Endodermal cell (in vitro differentiated cells): ENCODE measurements at places on chromosomes 11 and 22. TPM values are rescaled to one million over a fixed set of nuclear protein-coding genes. Genes with fewer than 3 reads are reported as not detected.

DNA sequence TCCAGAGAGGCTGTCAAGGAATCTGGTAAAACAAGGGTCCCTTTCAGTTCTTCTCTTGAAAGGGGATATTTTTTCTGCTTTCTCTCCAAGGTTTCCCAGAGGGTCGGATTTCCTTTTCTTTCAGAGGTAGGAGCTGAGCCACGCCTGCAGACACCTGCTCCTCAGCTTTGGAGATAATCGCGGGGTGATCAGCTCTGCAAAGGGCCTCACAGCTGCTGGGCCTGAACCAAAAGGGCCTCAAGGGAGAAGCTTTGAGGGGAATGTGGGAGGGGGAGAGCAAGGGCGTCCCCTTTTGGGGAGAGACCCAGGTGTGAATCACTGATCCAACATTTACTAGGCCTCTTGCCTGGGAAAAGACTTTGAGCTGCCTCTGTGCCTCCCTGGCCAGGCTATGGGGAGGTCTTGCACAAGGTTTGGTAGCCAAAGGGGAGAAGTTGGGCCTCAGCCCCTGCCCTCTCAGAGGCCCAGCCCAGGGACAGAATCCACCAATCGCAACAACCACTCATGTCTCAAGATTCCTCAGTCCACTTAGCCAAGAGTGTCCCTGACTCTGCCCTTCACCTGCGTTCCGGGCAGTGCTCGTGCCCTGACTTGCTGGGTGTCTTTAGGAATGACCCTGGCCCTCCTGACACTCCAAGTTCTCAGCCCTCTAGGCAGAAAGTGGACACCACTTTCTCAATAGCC lies 14.0 kb upstream of the TP53I11 start:
- DNase-seq: no peak

The RFPL3 gene
- total RNA-seq: 0.23 TPM in 1 of 3 replicates, not detected in the others

The PRAME gene
- not detected in 2 replicates for total RNA-seq

The RAPSN gene
- total RNA-seq: 0.63 and 0.64 TPM in 2 replicates

DNA sequence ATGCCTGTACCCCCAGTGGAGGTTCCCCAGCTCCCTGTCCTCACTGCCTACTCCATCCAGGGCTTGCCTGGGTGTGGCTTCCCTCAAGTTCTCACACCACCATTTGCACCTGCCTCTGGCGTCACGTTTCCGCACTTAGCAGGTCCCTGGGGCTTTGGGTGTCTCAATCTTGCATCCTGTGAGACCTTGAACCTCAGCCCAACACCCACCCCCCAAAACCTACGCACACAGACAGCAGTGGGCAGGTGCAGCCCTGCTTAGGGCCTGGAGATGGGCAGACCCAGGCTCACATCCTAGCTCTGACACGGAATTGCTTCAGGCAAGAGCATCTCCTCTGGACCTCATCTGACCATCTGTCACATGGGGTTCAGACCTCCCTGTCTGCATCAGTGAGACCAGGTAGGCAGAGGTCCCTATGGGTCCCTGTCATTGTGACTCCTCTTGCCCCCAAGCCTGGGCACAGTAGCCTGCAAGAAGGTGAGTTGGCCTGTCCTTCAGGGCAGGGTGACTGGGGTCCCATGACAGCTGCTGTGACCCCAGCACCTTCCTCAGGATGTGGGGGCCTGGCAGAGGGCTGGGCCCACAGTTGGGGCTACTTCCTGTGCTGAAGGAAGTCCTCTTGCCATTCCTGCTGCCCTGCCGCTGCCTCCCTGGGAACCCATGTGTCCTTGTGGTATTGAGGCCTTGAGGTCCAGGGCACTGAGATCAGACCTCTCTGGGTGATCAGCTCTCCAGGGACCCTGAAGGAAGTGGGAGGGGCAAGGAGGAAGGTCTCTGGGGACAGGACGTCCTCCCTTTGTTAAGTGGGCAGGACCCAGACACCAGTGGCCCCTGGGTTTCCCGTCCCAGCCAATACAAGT lies 2.0 kb downstream of the SIPA1 start:
- DNase-seq: no peak

- DNase-seq: no peak
Measured at GRCh38 chr22:33591946-33592345, 328.3 kb downstream of the LARGE1 start.

- DNase-seq: no peak
Measured at GRCh38 chr11:19380375-19380774, 139.6 kb upstream of the E2F8 start.

DNA sequence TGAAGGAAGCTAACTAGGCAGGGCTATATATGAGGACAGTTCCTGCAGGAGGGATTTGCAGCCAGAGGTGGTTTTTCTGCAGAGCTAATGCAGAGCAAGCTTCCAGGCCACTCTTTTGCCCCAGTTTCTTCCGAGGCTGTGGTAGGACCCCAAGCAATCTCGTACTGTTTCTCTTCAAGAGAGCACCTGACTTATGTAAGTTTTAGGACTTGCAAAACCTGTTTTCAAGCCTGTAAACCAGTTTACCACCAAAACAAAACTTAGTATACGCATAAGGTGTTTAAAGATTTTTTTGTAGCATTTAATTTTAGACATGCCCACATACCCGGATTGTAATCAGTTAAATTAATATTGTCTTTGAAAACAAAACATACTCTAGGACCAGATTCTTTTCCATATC lies 7.7 kb upstream of the APLP2 start:
- DNase-seq: no peak

- DNase-seq: no peak
Measured at GRCh38 chr11:106306942-106307341, 229.5 kb downstream of the AASDHPPT start.

GRCh38 chr11:11641581-11641980 lies 19.8 kb upstream of the GALNT18 start:
- DNase-seq: no peak

DNA sequence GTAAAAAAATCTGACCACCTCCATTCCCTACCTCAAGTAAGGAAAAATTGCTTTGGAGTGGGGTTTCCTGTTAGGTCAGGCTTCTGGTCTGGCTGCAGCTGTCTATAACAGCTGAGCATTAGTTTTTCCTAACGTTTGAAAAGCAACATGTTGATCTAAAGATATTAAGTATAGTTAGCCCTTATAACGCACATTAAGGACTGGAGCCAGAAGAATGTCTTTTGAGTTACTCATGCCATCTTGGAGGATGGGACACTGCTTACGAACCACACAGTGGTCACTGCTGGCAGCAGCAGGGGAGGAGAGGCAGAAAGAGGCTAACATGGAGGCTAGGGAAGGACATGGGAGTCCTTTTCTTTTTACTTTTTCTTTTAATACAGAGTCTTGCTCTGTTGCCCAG lies 44.1 kb upstream of the GDPD4 start:
- DNase-seq: no peak

DNA sequence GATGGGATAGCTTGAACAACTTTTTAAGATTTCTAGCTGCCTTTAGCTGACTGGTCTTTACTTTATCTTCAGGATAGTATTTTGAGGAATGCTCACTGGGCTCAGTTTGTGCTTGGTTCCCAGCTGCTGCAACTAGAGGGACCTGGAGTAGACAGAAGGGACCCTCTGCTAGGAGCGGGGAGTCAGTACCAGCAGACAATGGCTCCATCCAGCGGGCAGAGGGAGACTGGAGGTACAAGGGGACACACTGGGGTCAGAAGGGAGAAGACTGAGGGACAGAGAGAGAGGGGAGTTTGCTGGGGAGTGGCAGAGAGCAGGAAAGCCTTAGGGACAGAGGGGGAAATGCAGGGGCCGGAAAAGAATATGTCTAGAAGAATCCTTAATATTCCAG lies 22.0 kb upstream of the ACER3 start:
- DNase-seq: peak; percentile 92

DNA sequence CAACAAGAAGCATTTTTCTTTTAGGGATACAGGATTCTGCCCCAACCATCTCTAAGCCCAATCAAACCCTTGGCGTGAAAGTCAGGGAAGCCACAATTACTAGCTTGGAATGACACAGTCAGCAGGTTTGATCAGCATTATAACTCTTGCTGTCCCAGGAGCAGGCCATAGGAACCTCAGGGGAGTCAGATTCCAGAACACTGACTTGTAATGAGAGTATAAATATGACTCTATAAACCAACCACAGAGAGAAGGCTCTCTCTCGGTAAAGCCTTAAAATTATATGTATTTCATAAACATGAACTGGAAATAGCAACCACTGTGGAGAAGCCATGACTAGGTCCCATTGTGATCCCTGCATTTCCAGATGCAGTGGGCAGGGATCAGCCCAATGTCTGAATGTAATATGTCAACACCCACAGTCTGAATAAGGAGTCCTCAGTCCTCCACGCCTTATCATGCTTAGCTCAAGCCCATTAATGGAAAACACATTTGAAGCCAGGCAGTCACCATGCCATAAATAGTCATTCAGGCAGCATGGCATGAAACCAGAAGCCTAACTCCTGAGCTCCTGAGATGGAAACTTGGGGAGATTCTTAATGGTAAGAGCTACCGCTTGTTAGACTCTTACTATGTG lies 99.1 kb upstream of the MTNR1B start:
- no peak for DNase-seq

- DNase-seq: no peak
Measured at GRCh38 chr11:115409116-115409670, 95.0 kb downstream of the CADM1 start.

- DNase-seq: no peak
Measured at GRCh38 chr22:41368543-41369423, 13.0 kb upstream of the TEF start.

DNA sequence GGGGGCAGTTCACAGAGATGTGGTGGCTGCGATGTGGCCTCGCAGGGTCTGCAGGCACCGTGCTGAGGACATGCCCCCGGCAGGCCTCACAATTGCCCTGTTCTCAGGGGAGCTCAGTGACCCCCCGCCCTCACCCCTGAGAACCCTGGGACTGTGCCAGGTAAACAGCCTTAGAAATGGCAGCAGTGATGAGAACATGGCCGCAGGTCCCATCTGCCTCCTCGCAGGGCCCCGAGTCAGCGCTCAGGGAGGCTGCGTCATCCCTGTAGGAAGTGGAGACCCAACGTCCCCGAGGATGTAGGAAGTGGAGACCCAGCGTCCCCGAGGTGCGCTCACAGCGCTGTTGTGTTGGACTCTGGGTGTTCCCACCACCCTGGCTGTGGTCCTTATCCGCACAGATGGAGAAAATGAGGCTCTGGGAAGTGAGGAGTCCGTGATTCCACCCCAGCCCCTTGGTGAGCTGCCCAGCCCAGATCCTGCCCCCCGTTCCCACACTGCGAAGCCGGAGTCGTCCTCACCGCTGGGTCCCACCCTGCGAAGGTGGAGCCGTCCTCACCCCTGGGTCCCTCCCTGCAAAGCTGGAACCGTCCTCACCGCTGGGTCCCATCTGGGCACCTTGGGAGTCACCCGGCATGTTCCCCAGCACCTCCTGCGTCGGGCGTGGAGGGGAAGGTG lies 1086.8 kb downstream of the BRD1 start:
- DNase-seq: peak; percentile 32

DNA sequence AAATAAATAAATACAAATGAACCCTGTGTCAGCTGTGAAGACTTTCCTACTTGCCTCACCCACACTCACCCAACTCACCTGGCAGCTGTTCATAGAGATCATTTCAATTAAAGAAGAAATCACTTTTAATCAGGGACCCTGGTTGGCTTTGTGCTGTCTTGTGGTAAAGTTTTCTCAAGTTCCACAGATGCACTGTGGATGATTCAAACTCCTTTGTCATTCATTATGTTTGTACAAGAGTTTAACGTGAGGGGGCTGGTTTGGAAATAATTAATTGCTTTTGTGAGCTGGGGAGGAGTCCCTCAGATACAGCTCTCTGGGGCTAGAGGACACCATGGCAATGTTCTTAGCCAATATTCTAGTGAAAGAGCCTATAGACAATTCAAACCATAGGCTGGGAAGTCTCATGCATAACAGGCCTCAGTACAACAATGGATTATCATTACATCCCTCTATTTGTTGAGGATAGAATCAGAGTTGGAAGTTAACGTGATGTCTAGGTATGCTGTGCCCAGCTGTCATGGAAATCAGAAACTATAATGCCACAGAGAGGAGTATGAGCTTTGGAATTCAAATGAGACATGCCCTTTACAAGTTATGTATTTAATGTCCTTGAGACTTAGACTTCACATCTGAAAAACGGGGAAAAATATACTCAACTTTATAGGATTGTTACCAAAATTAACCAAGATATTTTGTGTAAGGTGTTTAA lies 698.5 kb downstream of the KCNA4 start:
- DNase-seq: no peak

- no peak for DNase-seq
Measured at GRCh38 chr11:133078012-133078411, 454.3 kb downstream of the OPCML start.

- no peak for DNase-seq
Measured at GRCh38 chr11:31499576-31500178, 9.7 kb downstream of the IMMP1L start.

GRCh38 chr11:47725442-47726117 lies 10.4 kb upstream of the AGBL2 start:
- DNase-seq: no peak

DNA sequence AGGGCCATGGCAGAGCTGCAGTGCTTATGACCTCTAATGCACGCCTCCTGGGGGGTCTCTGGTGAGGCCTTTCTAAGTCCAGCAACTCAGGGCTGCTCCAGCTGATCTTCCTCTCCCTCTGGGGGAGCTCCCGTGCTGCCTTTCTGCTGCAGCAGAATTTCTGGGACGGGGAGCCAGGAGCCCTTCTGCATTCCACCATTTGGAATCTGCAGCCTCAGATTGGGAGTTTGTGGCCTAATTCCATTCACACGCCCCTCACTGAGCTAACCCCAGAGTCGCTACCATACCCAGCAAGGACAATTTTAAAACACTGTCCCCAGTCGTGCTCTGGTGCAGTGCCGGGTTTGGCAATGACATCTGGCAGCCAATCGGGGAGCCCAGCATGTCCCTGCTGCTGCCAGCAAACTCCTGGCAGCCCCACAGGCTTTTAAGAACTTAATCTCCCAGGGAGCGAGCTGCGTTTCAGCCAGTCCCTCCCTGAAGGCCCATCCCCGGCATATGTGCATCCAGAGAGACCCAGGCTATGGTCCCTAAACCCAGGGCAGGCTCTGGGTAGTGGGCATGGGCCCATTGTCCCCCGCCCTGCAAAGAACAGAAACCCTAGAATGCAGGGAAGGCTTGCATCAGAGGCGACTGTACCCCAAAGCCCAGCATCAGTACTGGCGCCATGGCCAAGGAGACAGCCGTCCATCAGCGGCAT lies 4.7 kb downstream of the SHANK2 start:
- DNase-seq: peak; percentile 83

DNA sequence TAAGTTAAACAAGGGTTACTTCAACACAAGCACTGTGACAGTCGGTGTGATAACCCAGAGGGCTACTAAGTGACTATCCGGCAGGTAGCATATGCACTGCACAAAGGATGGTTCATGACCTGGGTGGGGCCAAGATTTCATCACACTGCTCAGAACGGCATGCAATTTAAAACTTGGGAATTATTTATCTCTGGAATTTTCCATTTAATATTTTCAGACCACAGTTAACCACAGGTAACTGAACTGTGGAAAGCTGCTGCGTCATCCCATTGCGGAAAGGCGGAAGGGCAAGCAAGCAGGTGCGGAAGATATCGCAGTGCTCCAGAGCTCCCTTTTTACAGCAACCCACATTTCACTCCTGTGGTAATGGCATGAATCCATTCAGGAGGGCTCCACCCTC lies 540.8 kb downstream of the INSC start:
- DNase-seq: peak; percentile 5

- no peak for DNase-seq
Measured at GRCh38 chr11:106939157-106939556, 79.1 kb downstream of the GUCY1A2 start.

- no peak for DNase-seq
Measured at GRCh38 chr11:72391638-72392423, 42.5 kb downstream of the CLPB start.

The SYTL2 gene
- 3.4 and 4.1 TPM in 2 replicates for total RNA-seq
